Mammary epithelial cell (primary cell): ENCODE measurements at places on chromosomes 4 and X. TPM values are rescaled to one million over a fixed set of nuclear protein-coding genes. Genes with fewer than 3 reads are reported as not detected.

MAGEA2B gene
- total RNA-seq: not detected

HERC5 gene
- total RNA-seq: 1.1 TPM in 2 replicates

MAOA gene
- total RNA-seq: 12.2 TPM

FAM199X gene
- 59.7 TPM for total RNA-seq

RADX gene
- total RNA-seq: 3.4 and 3.9 TPM in 2 replicates

SSR4 gene
- 104 TPM for total RNA-seq

P2RY4 gene
- total RNA-seq: 0.26 TPM in 1 of 2 replicates, not detected in the other

NKX3-2 gene
- total RNA-seq: 0.17 TPM

RAB41 gene
- not detected for total RNA-seq

TSR2 gene
- total RNA-seq: 33.8 and 36.4 TPM in 2 replicates

ZNF141 gene
- 10.2 TPM for total RNA-seq

HS6ST2 gene
- total RNA-seq: not detected in 2 replicates

TIGD4 gene
- 0.37 and 0.71 TPM in 2 replicates for total RNA-seq

RBMXL3 gene
- not detected in 2 replicates for total RNA-seq

C1GALT1C1 gene
- 4.1 and 10.4 TPM in 2 replicates for total RNA-seq

FRG2 gene
- total RNA-seq: not detected in 2 replicates

SMS gene
- total RNA-seq: 119 and 128 TPM in 2 replicates

DCHS2 gene
- total RNA-seq: 0.17 TPM

IGFBP7 gene
- total RNA-seq: 300 TPM

GSX2 gene
- not detected for total RNA-seq

SOD3 gene
- total RNA-seq: not detected in 2 replicates

CWH43 gene
- total RNA-seq: 0.50 TPM

ADH1A gene
- total RNA-seq: not detected in 2 replicates

PRSS12 gene
- 70.8 TPM for total RNA-seq

PCYT1B gene
- 18.3 TPM for total RNA-seq

ASB12 gene
- total RNA-seq: not detected

TFE3 gene
- total RNA-seq: 61.1 and 62.9 TPM in 2 replicates

PHEX gene
- total RNA-seq: 2.0 TPM in 2 replicates

THAP9 gene
- total RNA-seq: 3.0 TPM

RNF212 gene
- 2.2 TPM for total RNA-seq

UGT2B10 gene
- total RNA-seq: not detected in 2 replicates

ANKRD50 gene
- 34.3 TPM for total RNA-seq

PAGE2B gene
- total RNA-seq: not detected in 2 replicates

MAGEA11 gene
- not detected for total RNA-seq

FAM149A gene
- total RNA-seq: 1.5 TPM

SRPX2 gene
- 4.0 TPM for total RNA-seq

GYPE gene
- not detected in 2 replicates for total RNA-seq

SMR3B gene
- not detected for total RNA-seq

HTRA3 gene
- 0.17 TPM for total RNA-seq

DOK7 gene
- 7.8 and 10.6 TPM in 2 replicates for total RNA-seq

USP17L22 gene
- not detected in 2 replicates for total RNA-seq

ASB9 gene
- total RNA-seq: 0.40 and 1.9 TPM in 2 replicates

DIPK2B gene
- not detected in 2 replicates for total RNA-seq

PPP3CA gene
- 85.5 TPM for total RNA-seq

SLC16A2 gene
- 16.2 TPM for total RNA-seq

PLP1 gene
- total RNA-seq: not detected in 2 replicates

EPHA5 gene
- not detected for total RNA-seq

PAGE1 gene
- total RNA-seq: not detected

FNIP2 gene
- 13.0 and 13.9 TPM in 2 replicates for total RNA-seq

STATH gene
- not detected in 2 replicates for total RNA-seq

STX18 gene
- total RNA-seq: 25.0 and 27.2 TPM in 2 replicates

NFKB1 gene
- 52.9 and 54.5 TPM in 2 replicates for total RNA-seq

BMP3 gene
- total RNA-seq: not detected in 2 replicates
